Activated CD4-positive, alpha-beta T cell treated with anti-CD3 and anti-CD28 coated beads for 36 hours (primary cell): ENCODE measurements at places on chromosomes 16 and 17. TPM values are rescaled to one million over a fixed set of nuclear protein-coding genes. Genes with fewer than 3 reads are reported as not detected.

DNA sequence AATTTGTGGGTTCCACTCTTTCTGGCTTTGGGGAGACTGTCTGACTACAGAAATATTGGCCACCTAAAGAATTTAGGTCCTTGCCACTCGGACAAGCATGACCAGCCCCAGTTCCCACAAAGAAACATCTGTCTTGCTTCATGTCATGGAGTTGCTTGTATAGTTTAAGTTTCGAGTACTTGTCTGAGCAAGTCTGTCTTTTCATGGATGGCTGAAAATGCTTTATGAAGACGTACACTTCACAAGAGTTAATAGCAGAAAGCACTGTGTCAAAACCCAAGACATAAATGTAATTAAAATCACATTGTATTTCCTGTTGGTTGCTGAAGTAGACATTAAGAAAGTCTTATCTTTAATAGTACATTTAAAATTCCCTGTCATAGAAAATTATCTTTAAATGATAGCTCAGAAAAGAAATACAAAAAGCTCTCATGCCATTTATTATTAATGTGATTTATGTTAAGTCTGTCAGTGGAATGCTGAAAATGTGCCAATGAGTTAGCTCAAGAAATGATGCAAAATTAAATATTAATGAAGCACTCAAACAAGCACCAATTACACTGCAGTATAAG is 29.8 kb upstream of the XYLT2 start:
- peaks cover 6% of the 10 kb centered on the region for H3K4me1 ChIP-seq
- H3K27ac ChIP-seq, result no peak overlapping the region
- no peak for DNase-seq
- H3K27me3 ChIP-seq, result peaks cover 6% of the 10 kb centered on the region
- H3K4me3 ChIP-seq, result no peak overlapping the region

DNA sequence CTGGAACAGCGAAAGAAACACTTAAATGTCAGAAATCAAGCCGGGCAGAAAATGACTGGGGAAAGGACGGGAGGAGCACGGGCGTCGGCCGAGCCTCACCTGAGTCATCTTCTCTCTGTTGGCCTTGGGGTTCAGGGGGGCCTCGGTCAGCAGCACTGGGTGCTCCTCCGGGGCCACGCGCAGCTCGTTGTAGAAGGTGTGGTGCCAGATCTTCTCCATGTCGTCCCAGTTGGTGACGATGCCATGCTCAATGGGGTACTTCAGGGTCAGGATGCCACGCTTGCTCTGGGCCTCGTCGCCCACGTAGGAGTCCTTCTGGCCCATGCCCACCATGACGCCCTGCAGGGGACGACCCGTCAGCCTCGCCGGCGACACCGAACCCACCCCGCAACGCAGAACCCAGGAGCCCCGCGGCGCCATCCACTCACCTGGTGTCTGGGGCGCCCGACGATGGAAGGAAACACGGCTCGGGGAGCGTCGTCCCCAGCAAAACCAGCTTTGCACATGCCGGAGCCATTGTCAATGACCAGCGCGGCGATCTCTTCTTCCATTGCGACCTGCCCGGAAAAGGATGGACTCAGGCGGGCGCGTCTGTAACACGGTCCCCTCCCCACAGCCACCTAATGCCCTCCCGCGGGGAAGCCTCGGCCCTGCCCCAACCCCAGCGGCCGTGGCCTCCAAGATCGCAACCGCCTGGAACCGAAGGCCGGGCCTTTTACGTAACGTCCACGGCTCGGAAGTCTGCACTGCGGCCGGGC is 616 bp downstream of the ACTG1 start:
- peaks cover 23% of the 10 kb centered on the region for H3K4me1 ChIP-seq
- H3K36me3 ChIP-seq, result peaks cover 46% of the 10 kb centered on the region
- H3K27ac ChIP-seq, result peak overlapping the region; percentile 86
- H3K4me3 ChIP-seq, result peak overlapping the region; percentile 97
- peak; percentile 44 for DNase-seq

KRT32 gene
- total RNA-seq, result not detected

DNA sequence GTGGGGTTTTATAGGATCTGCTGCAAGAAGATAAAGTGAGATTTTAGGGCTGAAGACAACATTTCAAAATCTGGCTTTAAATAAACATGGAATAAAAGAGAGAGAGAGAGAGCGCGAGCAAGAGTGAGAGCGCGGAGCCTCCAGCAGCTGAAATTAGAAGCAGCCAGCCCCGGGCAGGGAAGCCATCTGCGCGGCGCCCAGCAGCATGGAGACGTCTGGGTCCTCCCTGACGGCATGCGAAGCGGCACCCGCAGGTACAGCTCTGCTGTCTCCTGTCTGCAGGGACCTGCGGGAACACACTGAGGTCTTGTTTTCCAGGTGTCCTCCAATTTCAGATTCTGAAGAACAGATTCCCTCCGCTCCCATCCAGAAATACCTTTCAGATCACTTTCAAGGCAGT is 7.9 kb upstream of the BAIAP2 start:
- no peak overlapping the region for H3K4me3 ChIP-seq
- no peak overlapping the region for H3K27ac ChIP-seq
- H3K4me1 ChIP-seq, result peaks cover 5% of the 10 kb centered on the region
- DNase-seq, result no peak
- peaks cover 11% of the 10 kb centered on the region for H3K27me3 ChIP-seq

DNA sequence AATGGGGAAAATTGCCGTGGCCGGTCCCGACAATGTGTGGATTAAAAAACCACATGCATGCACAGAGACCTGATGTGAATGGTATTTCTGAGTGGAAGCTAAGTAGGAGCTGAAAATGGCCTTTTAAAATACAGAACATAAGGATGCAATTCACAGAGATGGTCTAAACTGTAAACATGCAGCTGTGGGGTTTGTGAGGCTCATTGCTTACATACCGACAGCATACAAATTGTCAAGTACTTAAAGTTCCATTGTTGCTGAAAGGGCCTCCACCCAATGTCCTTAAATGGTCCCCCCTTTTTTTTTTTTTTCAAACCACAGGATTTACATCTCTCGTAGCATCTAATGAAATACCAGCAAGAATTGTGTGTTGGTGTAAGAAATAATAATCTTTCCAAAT is 523.2 kb downstream of the MAF start:
- DNase-seq, result no peak
- peaks cover 2% of the 10 kb centered on the region for H3K27me3 ChIP-seq
- peaks cover 3% of the 10 kb centered on the region for H3K36me3 ChIP-seq
- peaks cover 83% of the 10 kb centered on the region for H3K4me1 ChIP-seq

- no peak for DNase-seq
- H3K4me1 ChIP-seq, result peaks cover 32% of the 10 kb centered on the region
- H3K27me3 ChIP-seq, result no peaks in the 10 kb centered on the region
- H3K36me3 ChIP-seq, result peaks cover 20% of the 10 kb centered on the region
- peak overlapping the region; percentile 11 for H3K27ac ChIP-seq
- H3K4me3 ChIP-seq, result no peak overlapping the region
Observed at GRCh38 chr17:77163001-77163400, 22.2 kb downstream of the SEC14L1 start.
